NCI-H1436 treated with DMSO at 0.1 percent for 48 hours (cell line): ENCODE measurements at places on chromosomes 11 and 22.
A peak's percentile ranks its signal among the peaks of the same experiment; 100 is the strongest.

GRCh38 chr11:123460012-123460700 lies 30.1 kb downstream of the GRAMD1B start:
- no peak for DNase-seq

- peak; percentile 47 for DNase-seq
Observed at GRCh38 chr22:37043828-37044538, 7.6 kb upstream of the KCTD17 start.

DNA sequence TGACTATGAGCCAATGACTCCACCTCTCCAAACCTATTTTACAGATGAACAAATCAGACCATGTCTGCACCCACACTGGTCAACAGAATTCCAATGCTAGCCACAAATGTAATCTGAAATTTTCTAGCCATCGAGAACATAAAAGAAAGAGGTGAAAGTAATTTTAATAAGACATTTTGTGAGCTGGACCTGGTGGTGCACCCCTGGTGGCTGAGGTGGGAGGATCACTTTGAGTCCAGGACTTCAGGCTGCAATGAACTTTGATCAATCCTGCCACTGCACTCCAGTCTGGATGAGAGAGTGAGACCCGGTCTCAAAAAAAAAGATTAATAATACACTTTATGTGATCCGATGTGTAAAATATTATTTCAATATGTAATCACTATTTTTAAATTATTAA lies 9.4 kb upstream of the RNF185 start:
- no peak for DNase-seq

GRCh38 chr11:61149624-61150615 lies 11.3 kb downstream of the VPS37C start:
- no peak for DNase-seq

GRCh38 chr11:126861796-126862459 lies 138.6 kb downstream of the KIRREL3 start:
- no peak for DNase-seq

DNA sequence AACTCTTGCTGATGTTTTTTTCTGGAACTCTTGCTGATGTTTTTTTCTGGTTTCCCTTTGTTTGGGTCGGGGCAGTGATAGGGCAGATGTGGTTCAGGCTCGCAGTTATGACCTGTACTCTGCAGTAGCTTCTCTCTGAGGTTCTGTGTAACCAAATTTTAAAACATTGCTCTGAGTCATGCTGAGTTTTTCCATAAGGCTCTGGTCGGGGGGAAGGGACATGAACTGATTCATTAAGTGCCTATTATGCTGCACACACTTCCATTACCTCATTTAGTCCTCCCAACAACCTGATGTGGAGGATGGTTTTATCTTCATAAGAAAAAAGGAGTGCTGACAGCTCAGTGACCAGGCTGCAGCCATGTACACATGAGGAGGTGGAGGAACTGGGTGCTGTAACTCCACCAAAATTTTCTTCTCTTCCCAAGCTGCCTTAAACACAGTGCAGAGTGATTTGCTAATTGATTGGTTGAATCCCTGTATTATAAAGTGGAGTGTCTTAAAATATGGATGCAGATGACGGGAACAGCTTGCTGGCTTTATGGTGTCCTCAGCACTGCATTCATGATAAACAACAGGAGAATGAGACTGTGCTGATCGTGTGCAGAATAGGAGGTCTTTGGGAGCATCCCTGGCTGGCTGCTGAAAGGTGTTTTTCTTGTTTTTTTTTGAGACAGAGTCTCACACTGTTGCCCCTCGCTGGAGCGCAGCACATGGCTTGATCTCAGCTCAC lies 19.1 kb downstream of the TNRC6B start:
- no peak for DNase-seq

DNA sequence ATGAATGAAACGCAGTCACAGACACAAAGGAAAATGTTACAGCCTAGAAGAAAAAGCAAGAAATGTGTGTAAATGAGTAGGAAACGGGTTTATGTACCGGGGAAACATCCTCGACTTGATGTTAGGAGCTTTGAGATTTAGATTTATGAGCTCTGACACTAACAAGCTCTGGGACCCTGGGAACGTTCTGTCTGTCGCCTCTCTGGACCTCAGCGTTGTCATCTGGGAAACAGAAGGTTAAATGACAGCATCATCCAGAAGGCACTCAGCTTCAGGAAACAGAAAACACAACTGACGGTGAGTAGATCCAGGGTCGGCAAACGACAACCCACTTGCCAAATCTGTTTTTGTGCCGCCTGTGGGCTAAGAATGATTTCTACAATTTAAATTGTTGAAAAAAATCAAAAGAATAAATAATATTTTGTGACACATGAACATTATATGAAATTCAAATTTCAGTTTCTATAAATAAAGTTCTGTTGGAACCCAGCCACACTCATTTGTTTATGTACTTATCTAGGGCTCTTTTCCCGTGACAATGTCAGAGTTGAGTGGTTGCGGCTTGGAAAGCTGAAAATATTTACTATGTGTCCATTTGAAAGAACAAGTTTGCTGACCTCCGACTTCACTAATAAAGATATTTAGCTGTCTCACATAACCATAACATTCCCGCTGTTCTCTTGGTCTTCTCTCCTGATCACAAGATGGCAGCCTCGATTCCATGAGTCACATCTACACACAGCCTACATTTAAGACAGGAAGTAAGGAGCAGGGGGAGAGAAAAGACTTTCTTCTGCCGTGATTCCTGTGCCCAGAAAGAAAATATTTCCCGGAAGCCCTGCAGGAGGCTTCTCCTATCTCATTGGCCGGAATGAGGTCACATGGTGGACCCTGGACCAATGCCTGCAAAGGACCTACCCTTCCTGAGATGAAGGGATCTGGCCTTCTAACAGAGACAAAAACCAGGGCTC lies 47.1 kb upstream of the SYT13 start:
- DNase-seq: no peak

- peak; percentile 31 for DNase-seq
Observed at GRCh38 chr11:66328302-66329144, 7.7 kb downstream of the RIN1 start.

DNA sequence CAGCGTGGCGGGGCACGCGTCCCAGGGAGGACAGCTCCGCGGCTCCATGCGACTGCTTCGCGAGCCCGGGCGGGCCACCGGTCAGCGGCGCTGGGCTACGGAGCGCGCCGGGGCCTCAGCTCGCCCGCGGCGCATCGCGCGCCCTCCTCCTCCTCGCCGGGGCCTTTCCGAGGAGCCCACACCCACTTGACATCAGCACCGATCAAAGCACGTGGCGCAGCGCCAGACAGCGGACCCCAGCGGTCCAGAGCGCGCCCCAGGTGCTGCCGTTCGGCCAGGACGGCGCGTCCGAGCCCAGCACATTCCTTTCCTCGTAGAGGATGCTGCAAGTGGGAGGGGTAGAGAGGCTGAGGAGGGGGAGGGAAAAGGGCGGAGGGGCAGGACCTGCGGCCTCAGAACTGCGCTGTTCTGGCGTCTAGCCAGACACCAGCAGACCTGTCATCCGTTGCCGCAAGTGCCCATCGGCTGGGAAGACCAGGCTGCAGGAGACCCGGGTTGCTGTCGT lies 88.6 kb downstream of the PLEKHA7 start:
- no peak for DNase-seq

- DNase-seq: no peak
Observed at GRCh38 chr11:8262552-8263108, 1.0 kb downstream of the LMO1 start.

DNA sequence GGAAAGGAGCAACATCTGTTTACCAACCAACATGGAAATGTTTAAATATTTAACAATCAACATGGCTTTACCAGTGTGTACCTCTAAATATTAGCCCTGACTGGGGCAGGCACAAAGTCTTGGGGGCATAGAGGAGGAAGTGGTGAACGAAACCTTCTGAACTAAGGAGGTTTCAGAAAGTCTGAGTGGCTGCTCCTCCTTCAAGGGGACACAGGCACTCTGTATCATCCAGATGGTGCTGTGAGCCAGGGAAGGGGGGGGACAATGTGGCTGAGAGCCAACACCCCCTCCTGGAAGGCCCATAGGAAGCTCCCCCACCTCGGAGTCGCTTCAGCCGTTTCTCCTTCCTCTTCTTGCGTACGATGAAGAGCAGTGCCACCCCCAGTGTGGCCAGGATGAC lies 107.7 kb downstream of the CEP164 start:
- DNase-seq: no peak

DNA sequence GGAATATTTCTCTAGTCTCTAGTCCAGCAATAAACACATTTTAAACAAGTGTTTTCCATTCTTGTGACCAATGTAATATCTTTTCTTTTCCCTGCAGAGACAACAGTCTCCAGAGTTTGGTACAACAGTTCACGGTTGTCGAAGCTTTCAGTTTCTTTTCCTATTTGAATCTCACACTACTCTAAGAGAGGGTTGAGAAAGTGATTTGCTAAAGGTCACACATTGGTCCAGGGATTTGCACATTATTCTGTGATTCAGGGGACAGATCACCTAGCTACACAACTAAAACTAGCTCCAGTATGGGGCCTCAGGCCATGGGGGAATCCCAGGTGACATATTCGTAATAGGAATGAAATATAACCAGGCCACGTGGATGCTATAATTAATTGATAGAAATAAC lies 132.5 kb downstream of the HIPK3 start:
- DNase-seq: no peak

- no peak for DNase-seq
Observed at GRCh38 chr11:129281471-129282415, 89.6 kb upstream of the ARHGAP32 start.

GRCh38 chr22:24417901-24418641 lies 9.3 kb upstream of the ADORA2A start:
- DNase-seq: no peak

GRCh38 chr11:2579315-2580060 lies 120.3 kb downstream of the KCNQ1OT1 start:
- no peak for DNase-seq

- DNase-seq: no peak
Observed at GRCh38 chr11:74220376-74220775, 49.3 kb downstream of the PPME1 start.

DNA sequence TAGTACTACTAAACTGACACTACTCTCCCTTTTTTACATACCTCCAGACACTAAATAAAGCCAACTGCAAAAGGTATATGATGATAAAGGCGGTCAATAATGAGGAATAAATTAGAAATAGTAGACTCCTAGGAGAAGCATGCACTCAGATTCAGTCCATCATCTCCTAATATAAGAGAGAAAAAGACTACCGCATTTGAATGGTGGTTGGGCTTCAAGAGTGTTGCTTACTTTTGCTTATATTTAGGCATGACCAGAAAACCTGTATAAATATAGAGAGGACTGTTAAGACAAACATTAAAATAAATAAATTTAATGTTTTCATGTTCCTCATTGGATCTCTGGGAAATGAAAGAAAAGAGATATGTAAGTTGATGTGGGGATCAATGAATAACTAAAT lies 1137.0 kb downstream of the FAM181B start:
- no peak for DNase-seq

- no peak for DNase-seq
Observed at GRCh38 chr22:23826510-23827350, 12.1 kb downstream of the DERL3 start.

GRCh38 chr11:130737866-130738431 lies 178.3 kb downstream of the SNX19 start:
- no peak for DNase-seq

- DNase-seq: no peak
Observed at GRCh38 chr11:126464796-126465195, 109.3 kb downstream of the ST3GAL4 start.

- no peak for DNase-seq
Observed at GRCh38 chr22:23401111-23401909, 178.8 kb downstream of the IGLL1 start.

- no peak for DNase-seq
Observed at GRCh38 chr11:126162306-126163030, 49.0 kb downstream of the RPUSD4 start.
